Spleen (tissue), 13 donors: ENCODE measurements at places on chromosomes 16 and 17.

- peak; percentile 84 for DNase-seq
Measured at GRCh38 chr17:1227917-1228780, 42.1 kb upstream of the BHLHA9 start.

- no peak for DNase-seq
Measured at GRCh38 chr17:35907691-35908090, 22.9 kb downstream of the RDM1 start.

- DNase-seq, result no peak
Measured at GRCh38 chr16:49750341-49751000, 105.4 kb downstream of the ZNF423 start.

GRCh38 chr17:64190472-64190871, 60.5 kb upstream of the ERN1 start:
- DNase-seq, result no peak

- DNase-seq, result peak; percentile 17
Measured at GRCh38 chr16:30622455-30623032, 12.4 kb upstream of the ZNF689 start.
